AG04449 (cell line): ENCODE measurements at places on chromosomes 1 and 21.

DNA sequence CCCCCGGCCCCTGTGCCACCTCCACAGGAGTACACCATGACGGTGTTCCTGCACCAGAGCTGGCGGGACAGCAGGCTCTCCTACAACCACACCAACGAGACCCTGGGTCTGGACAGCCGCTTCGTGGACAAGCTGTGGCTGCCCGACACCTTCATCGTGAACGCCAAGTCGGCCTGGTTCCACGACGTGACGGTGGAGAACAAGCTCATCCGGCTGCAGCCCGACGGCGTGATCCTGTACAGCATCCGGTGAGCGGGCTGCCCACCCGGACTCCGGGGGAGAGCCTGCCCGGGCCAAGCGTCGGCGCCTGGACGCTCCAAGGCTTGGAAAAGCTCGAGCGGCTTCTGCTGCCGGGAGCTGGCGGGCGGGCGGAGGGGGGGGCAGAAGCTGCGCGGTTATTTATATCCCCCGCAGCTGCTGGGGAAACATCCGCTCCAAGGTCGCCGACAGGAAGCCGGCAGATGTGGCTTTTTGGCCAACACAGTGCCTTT lies 6.4 kb downstream of the GABRD start:
- no peak for DNase-seq

DNA sequence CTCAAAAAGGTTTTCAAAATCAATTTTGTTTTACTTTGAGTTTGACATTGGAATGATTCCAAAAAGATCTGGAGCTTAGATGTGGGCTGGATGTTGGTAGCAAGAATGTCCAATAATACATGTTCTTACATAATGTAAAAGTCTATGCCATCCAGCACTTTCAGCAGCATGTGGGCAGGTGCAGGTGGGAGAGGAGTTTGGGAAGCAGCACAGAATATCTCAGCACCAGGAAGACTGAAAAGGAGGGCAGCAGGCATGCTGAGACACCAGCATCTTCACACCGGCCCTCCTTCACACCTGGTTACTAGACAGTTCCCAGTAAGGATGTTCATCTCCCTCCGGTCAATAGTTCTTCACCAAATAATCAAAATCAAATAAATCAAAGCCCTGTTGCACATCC lies 166.6 kb downstream of the ZBTB18 start:
- DNase-seq = no peak

- no peak for DNase-seq
Measured at GRCh38 chr1:215971793-215972441, 404.8 kb downstream of the KCTD3 start.

DNA sequence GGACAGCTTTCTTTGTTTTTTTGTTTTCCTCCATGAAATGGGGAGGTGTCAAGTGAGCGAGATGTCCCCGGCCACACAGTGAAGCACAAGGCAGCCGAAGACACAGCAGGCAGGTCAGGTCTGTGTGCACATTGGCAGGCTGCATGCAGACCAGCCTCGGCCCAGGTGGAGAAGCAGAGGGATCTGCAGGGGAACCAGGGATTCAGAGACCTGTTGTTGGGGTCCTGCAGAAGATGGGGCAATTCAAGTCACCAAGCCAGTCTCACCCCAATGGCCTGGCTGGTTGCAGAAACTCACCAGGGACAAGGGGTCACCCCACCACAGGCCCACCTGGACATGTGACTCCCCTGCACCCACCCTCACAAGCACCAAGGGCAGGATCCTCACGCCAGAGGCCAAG lies 4.0 kb upstream of the ABCG1 start:
- no peak for DNase-seq

DNA sequence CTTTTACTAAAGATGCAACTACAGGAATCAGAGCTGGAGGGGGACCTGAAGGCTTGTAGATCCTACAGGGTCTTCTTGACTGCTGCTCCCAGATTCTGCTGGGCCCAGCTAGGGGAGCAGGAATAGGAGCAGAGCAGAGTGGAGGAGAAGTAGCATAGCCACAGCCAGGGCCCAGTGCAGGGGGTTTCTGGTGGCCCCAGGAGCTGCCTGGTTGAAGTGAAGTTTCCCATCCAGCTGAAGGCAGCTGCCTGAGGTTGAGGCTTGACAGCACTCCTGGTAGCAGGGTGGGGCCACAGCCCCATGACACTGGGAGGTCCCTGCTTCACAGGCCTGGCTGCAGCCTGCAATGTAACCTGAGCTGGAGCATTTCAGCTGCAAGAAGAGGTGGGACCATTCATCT lies 2.0 kb upstream of the INPP5B start:
- no peak for DNase-seq

DNA sequence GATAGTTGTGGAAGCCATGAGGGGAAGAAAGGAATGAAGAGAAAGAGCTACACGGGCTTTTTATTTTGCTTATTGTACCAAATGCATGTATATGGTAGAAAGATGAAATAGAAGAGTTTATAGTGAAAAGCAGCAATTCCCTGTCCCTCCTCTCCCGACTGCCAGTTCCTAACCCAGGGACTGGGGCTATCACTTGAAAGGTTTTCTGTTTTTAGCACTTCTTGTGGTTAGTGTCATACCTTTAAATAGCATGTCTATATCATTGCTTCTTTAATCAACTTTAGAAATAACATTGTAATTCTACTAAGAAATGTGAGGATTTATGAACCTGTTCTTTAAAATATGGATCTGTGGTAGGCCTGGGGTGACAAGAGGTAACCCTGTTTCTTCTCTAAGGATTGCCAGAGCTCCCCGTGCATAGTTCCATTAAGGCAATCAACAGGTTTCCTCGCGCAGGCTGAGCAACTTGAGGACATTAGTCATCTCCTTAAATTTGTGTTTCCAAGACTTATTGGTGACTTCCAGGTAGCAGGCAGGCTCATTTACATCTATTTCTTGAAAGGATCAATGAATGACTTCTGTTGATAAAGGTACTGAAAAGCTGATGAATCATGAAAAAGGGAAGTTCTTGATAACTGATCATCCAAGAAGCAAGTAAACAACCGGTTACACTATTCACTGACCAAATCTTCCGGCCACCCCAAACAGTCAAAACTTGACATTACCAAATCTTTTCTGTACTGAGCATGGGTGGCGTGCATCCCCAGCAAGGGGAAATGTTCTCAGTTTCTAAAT lies 37.8 kb upstream of the S1PR1 start:
- no peak for DNase-seq

DNA sequence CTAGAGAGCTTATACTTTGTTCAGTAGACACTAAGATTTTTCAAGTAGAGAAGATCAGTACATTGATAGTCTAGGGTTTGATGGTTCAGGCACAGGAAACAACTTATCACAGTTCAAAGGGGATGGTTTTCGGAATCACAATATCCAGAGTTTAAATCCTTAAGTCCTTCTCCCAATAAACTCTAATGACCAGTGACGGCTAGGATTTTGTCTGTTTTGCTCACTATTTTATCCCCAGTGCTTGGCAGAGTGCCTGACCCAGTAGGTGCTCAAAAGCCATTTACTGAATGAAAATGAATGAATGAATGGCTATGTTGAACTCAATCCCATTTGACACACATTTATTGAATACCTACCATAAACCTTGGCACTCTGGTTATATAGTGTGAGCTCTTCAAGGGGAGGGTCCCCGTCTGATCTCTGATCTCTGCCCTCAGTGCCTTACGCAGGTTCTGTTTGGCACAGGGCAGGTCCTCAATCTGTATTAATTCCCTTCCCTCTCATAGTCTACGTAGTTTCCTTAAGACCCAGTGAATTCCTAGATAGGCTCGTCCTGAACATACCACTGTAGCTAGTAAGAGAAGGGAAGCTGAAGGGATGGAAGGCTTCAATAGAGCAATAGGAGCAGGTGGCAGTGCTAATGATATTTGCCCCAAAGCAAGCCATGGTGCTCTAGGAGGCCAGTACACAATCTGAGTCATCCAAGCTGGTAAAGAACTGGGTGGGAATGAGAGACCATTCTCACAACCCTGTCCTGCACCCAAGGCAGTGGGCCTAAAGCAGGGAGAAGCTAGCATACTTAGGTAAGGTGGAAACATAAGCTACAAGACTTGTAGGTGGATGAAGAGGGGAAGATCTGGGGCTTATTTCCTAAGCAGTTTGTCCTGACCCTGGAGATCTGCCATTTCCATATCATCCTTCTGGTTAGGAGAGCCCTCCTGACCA lies 53.4 kb downstream of the DMAP1 start:
- DNase-seq = no peak

- no peak for DNase-seq
Measured at GRCh38 chr21:37206496-37206895, 60.6 kb downstream of the VPS26C start.

- no peak for DNase-seq
Measured at GRCh38 chr1:47834326-47834725, 162.9 kb downstream of the TRABD2B start.

DNA sequence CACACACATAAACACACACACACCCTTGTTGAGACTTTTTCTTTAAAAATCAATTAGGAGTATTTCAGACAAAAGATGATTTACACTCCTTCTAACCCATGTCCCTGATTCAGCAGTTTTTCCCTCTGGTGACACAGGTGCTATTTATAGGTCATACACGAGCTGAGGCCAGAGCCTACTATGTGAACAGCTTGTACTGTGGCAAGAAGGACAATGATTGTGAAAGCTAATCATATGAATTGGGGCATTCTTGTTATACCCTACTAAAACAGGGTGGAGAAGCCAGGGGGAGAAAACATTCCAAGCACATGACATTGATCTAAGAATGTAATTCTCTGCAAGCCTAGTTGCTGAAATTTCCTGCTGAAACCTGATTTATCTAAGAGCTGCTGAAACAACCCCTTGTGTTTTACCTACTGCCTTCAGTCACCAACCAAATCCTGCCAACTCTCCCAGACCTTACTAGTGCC lies 60.3 kb downstream of the XCL1 start:
- DNase-seq = no peak

GRCh38 chr1:91725618-91725988 lies 160.3 kb downstream of the TGFBR3 start:
- DNase-seq = no peak

- no peak for DNase-seq
Measured at GRCh38 chr1:208160259-208160819, 83.8 kb downstream of the PLXNA2 start.

DNA sequence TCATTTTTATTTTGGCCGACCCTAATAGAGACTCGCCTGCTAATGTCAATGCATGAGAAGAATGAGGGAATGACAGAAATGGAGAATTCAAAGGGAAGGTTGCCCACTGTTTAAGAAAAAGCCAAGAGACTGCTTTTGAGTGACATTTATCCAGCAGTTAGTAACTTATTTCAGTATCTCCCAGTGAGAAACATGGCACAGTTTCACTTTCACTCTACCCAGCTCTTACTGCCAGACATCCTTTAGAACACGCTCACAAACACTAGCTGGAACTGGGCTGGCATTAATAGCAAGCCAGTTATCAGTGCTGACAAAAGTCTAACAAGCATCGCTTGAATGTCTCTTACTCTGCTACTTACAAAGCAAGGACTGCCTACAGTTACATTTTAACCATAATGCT lies 8.5 kb downstream of the GGPS1 start:
- DNase-seq = no peak

GRCh38 chr1:180213401-180214170 lies 16.5 kb upstream of the LHX4 start:
- no peak for DNase-seq

- DNase-seq = no peak
Measured at GRCh38 chr1:200182701-200183100, 155.2 kb downstream of the NR5A2 start.

DNA sequence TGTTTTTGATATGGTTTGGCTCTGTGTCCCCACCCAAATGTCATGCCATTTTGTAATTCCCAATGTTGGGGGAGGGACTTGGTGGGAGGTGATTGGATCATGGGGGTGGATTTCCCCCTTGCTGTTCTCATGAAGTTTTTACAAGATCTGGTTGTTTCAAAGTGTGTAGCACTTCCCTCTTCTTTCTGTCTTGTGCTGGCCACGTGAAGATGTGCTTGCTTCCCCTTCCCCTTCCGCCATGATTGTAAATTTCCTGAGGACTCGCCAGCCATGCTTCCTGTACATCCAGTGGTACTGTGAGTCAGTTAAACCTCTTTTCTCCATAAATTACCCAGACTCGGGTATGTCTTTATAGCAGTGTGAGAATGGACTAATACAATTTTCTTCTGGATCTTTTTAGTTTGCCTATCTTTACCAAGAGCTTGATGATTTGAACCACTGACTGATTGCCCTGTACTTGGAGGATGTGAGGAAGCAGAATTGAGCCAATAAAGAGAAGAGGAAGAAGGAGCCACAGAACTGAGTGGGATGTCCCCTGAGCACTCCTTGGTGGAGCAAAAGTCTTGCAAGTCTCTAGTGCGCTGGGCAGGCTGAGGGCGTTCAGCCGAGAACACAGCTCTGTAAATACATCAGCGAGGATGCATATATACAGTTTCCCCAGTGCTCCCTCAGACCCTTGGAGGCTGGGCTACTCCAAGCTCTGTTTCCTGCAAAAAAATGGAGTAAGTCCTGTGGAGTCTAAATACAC lies 102.6 kb downstream of the CYYR1 start:
- no peak for DNase-seq

DNA sequence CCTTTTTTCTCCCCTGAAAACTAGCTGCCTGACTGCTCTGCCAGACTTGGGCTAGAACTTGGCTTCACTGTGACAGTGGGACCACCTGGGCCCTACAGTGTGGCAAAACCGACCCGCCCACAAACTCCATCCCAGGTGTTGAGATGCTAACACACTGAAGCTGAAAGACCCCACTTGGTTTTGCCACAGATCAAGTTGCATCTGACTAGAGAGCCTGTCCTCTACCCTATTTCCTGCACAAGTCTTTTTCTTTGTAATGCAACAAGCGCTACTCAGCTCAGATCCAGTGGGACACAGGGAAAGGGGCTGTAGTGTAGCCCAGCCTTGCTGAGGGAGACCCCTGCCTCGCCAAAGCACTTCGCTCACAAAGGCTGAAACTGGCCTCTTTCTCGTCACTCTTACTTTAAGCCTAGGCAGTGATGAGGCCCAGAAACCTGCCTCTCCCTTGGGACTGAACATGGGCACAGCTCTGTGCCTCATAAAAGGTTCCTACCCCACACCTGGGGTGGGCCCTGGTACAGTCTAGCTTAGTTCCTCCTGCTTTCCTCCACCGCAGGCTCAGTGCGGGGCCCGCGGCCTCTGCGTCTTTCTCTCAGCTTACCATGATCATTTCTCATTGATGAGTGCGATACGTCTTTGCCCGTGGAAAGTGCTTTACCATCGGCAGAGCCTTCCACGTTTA lies 9.7 kb downstream of the ALPL start:
- no peak for DNase-seq

DNA sequence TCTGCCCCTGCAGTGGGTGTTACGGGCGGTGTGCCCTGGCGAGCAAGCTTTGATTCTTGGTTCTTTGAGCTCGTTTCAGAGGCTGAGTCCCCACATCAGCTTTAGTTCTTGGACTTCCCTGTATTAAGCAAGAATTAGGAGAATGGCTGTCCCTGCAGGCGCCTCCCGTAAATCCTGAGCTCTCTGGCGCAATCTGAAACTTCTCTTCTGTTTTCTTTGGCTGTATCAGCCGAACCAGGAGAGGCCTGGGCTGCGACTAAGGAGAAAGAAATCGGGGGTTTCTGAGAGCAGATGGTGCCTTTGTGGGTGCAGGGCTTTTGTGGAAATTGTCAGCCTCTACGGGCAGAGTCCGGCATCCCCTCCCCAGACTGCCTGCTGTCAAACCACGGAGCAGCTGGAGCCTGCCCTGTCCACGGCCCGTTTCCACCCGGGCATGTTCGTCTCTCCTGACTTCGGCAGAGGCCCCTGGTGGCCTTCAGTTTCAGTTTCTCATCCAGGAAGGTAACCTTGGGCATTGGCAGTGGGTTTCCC lies 17.9 kb downstream of the CSTB start:
- peak; percentile 33 for DNase-seq

GRCh38 chr21:27026501-27026900 lies 59.6 kb upstream of the ADAMTS5 start:
- no peak for DNase-seq

- DNase-seq = no peak
Measured at GRCh38 chr1:243595527-243596210, 254.4 kb downstream of the AKT3 start.
